ENCODE measurements at places on chromosomes 2 and 18.

DNA sequence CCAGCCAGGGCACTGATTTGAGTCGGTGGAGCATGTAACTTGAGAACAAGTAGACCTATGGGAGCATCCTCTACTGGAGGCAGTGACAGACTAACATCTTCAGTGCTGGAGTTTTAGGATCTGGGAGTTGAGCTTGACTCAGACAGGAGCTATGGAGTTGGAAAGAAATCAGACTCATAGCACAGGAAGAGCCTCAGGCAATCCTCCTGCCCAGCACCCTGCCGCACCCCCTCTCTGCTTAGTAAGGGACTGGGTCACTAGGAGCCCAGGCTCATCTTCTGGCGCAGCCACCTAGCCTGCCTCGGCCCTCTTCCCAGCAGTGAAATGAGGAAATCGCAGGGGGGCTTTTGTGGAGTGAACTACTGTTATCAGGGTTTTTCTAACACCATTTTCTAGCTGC is 3.6 kb downstream of the ARID5A start:
- DNase-seq = no peak

DNA sequence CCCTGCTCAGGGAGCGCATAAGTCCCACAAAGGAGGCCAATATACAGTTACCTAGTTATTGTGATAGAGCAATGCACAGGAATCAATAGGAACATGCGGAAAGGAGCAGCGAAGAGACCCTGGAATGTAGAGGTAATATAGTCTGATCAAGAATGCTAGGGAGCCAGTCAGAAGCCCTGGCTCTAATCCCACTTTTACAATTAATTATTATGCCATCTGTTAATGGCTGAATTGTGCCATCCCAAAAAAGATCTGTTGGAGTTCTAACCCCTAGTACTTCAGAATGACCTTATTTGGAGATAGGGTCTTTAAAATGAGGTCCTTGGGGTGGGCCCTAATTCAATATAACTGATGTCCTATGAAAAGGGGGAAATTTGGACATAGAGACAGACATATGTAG is 7.7 kb upstream of the SPATS2L start:
- DNase-seq = no peak

- DNase-seq = no peak
Measured at GRCh38 chr2:174761837-174762236, 2.4 kb downstream of the CHRNA1 start.

DNA sequence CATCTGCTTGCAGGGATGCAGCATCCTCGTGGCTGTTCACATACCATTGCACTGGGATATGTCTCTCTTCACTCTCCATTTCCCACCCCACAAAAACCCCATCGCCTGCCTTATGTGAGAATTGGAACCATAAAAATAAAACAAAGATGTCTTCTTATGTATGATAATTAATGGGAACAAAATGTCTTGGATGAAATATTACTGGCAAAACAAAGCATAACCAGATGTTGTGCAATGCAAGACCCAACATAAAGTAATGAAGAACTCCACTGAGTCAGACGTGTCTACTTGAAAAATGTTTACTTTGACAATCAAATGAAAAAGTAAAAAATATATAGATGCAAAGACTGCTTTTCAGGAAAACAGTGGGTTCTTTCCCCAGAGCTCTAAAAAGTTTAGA is 611.3 kb upstream of the SYT4 start:
- DNase-seq = no peak

GRCh38 chr2:216315802-216316603 is 56.3 kb downstream of the MARCHF4 start:
- no peak for DNase-seq

DNA sequence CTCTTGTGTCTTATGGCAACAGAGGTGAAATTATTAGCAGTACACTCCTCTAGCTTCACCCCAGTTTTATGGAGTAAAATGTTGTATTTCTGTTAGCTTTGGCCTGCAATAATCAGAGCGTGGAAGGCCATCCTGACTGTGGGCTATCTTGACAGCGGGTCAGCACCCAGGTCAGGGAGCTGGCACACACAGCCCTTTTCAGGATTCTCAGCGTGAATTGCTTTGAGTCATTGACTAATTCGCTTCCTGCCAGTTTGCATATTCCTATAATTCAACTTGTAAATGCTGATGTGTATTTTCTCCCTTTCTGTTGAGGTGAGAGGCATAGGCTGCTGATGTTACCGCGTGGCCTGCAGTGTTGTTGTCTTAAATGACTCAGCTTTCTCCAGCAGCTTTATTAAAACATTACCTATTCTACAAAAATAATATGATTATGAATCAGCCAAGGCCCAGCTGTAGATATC is 109.6 kb upstream of the EML6 start:
- DNase-seq = no peak

- no peak for DNase-seq
Measured at GRCh38 chr2:105371810-105372209, 27.0 kb downstream of the FHL2 start.

GRCh38 chr2:14828223-14828622 is 195.7 kb downstream of the LRATD1 start:
- DNase-seq = no peak

GRCh38 chr2:178328037-178328436 is 122.9 kb downstream of the PRKRA start:
- no peak for DNase-seq

All from stimulated activated CD8-positive, alpha-beta memory T cell treated with anti-CD3 and anti-CD28 coated beads, Interleukin-15, amount 100 ng/mL, for 24 hours (primary cell).